ENCODE measurements at places on chromosomes 6 and 20. TPM values are rescaled to one million over a fixed set of nuclear protein-coding genes. Genes with fewer than 3 reads are reported as not detected.

DNA sequence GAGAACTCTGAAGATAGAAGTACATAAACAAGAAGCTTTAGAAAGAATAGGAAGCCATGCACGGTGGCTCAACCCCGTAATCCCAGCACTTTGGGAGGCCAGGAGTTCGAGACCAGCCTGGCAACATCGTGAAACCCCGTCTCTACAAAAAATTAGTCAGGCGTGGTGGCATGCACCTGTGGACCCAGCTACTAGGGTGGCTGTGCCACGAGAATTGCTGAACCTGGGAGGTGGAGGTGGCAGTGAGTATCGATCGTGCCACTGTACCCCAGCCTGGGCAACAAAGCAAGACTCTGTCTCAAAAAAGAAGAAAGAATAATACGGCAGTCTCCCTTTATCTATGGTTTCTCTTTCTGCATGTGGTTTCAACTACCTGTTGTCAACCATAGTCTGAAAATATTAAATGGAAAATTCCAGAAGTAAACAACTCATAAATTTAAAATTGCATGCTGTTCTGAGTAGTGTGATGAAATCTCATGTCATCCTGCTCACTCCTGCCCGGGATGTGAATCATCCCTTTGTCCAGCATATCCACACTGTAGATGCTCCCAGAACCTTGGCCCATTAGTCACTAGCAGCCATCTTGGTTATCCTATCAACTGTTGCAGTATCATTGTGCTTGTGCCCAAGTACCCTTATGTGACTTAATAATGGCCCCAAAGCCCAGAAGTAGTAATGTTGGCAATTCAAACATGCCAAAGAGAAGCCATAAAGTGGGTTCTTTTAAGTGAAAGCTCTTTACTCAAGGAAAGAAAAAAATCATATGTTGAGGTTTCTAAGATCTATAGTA is 22.1 kb downstream of the DEK start:
- H3K27me3 ChIP-seq = no peaks in the 10 kb centered on the region
- peaks cover 8% of the 10 kb centered on the region for H3K4me1 ChIP-seq
- no peak overlapping the region for H3K27ac ChIP-seq
- H3K4me3 ChIP-seq = no peak overlapping the region

DNA sequence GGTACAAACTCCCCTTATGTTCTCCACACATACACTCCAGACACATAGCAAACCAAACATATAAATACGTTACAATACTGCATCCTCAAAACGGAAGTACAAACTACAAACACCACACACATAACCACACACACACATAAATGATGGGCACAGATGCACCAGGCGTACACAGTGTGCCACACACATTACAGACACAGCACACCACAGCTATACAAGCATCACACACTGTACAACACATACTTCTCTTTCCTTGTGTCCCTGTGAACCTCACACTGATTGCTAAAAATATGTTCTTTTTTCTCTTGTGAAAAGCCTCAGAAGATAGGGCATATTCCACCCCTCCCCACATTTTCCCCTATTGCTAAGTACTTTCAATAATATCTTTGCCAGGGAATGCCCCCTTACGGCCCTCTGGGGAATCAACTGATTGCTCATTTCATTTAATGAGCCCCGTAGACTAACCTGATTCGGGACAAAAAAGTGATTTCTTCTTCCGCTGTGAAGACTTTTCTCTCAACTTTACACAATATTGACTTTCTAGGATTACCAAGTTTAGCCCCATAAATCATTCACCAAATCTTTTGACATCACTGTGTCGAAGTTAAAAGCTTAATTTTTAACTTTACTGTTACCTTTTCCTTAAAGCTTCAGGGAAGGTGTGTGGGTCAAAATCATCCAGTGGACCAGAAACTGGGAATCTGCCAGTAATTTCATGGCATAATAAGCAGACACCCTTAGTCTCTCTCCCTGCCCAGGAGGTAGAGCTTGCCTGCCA is at the start of gene SLC17A1:
Gene SLC17A1, minus strand, starts transcription at position 521 of the 775 bp plus-strand sequence. CDS start 1,495 bp downstream, outside the sequence.
- no peak within 1 kb of the TSS for H3K27ac ChIP-seq
- H3K27me3 ChIP-seq = peaks cover 14% of the 10 kb centered on the region
- DNase-seq = no peak
- no peaks in the 10 kb centered on the region for H3K36me3 ChIP-seq

DNA sequence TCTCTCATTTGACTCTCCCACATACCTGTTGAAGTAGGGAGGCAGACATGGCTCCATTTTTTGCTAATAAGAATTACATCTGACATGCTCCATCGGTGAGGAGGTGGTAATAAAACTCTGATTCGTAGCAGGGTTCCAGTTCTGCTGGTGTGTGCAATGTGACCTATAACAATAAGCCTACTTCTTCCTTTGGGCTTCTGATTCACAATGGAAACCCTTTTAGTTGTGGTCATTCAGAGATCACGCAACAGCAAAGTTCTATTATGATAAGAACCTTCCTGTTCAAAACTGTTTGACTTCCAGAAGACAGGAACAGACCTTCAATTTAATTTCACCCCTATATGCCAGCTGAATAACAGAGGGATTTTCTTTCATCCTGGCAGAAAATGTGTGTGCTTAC is 31.4 kb upstream of the GSTA4 start:
- no peak overlapping the region for H3K4me3 ChIP-seq
- peaks cover 66% of the 10 kb centered on the region for H3K36me3 ChIP-seq
- DNase-seq = no peak

The ATP9A gene
- total RNA-seq = 0.07 TPM

- no peak for DNase-seq
- H3K36me3 ChIP-seq = no peaks in the 10 kb centered on the region
- H3K27me3 ChIP-seq = peaks cover 4% of the 10 kb centered on the region
- no peak overlapping the region for H3K27ac ChIP-seq
- no peak overlapping the region for H3K4me3 ChIP-seq
These were observed 364.6 kb upstream of the SULF2 start for GRCh38 chr20:48149902-48150301.

DNA sequence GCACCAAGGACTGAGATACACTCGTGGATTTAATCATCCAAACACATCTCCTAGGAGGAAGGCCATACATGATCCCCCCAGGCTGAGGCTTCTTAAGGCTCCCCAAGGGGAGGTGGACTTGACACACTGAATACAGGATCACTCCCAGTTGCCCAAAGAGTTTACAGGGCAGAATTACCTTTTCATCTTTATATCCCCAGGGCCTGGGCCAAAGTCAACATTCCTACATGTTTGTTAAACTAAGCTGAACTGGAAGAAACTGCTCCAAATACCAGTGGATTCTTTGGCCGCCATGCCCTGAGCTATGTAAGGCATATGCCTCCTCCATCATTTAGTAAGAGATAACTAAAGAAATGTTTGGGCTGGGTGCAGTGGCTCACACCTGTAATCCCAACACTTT is 22.2 kb upstream of the SERPINB1 start:
- peak overlapping the region; percentile 56 for H3K4me3 ChIP-seq

DNA sequence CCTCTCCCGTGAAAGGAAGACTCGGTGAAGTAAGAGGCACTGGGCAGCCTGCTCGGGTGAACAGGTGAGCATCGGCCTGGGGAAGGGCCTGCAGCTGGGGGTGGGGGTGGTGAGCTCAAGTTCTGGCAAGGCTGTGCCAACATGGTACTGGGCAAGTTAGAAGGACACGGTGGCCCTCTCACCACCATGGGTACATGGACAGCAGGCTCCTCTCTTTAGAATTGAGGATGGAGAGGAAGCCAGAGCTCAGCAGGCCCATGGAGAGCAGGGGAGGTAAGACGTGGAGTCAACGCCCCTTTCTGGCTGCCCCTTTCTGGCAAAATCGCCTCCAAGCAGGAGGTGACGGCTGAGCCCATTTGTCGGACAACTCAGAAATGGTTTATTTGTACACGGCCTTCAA is 135.6 kb downstream of the ANKRD60 start:
- H3K27ac ChIP-seq = no peak overlapping the region
- no peaks in the 10 kb centered on the region for H3K36me3 ChIP-seq
- no peak for DNase-seq
- peaks cover 26% of the 10 kb centered on the region for H3K27me3 ChIP-seq
- H3K4me3 ChIP-seq = no peak overlapping the region
- no peaks in the 10 kb centered on the region for H3K4me1 ChIP-seq

GRCh38 chr6:11271228-11272020 is 39.0 kb upstream of the NEDD9 start:
- no peak overlapping the region for H3K4me3 ChIP-seq
- peaks cover 45% of the 10 kb centered on the region for H3K36me3 ChIP-seq
- H3K4me1 ChIP-seq = peaks cover 36% of the 10 kb centered on the region

DNA sequence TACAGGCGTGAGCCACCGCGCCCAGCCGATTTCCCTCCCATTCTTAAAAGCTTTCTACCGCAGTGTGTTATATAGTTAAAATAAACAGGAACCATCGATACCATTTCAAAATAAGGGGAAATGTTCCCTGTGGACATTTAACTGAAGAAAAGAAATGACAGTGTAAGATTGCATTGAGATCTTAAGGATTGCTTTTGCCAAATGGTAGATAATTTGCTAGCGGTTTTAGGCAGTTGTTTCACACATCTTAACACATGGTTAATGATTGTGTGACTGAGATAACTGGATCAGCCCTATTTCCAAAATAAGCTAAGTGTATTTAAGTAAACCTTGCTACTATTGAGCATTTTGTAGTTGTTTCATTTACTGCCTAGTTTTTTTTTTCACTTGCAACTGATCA is 15.6 kb downstream of the STX16 start:
- no peak for DNase-seq
- no peak overlapping the region for H3K27ac ChIP-seq
- no peak overlapping the region for H3K4me3 ChIP-seq
- H3K4me1 ChIP-seq = peaks cover 13% of the 10 kb centered on the region

GRCh38 chr20:64083378-64083803 is 807 bp downstream of the LKAAEAR1 start:
- peaks cover 4% of the 10 kb centered on the region for H3K27me3 ChIP-seq
- H3K36me3 ChIP-seq = peaks cover 2% of the 10 kb centered on the region
- peaks cover 42% of the 10 kb centered on the region for H3K4me1 ChIP-seq
- peak; percentile 73 for DNase-seq
- no peak overlapping the region for H3K27ac ChIP-seq

The ALDH8A1 gene
- total RNA-seq = 0.53 TPM

The PM20D2 gene
- 10.9 TPM for total RNA-seq

The LY86 gene
- total RNA-seq = 58.1 TPM

The PMEPA1 gene
- 33.1 TPM for total RNA-seq

GRCh38 chr6:35707714-35708407 is 19.1 kb upstream of the FKBP5 start:
- H3K36me3 ChIP-seq = no peaks in the 10 kb centered on the region
- no peak overlapping the region for H3K27ac ChIP-seq

The KCNK16 gene
- not detected for total RNA-seq

DNA sequence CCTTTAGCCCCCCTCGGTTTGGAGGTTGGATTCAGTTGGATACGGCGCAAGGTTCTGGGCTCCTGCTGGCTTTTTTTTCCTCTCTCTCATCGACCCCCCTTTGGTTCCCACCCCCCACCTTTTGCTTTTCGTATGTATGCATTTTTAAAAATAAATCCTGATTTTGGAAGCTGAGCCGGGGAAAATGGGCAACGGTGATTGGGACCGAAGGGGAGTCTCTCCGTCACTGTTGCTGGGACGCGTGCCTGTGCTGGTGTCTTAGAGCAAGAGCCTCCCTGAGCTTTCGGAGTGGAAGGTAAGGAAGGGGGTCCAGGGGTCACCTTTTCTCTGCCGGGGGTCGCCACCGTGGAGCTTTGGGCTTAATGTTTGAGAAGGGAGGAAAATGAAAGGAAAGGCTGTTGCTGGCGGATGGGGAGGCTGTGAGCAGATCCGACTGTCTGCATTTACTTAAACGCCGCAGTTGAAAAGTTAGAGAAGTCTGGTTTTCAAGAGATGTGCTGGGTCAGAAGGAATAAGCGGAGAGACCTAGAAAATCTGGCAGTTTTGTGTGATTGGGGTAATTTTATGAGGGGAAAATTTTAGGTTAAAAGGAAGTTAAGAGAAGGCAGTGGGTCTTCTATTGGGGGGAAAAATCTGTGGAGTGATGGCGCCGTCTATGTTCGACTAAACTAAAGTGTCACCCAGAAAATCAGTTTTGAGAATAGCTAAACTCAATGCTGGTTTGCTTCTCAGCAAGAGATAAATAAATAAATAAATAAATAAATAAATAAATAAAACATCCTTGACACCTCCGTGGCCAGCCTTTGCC is 828 bp downstream of the ADGRB3 start:
- DNase-seq = no peak
- no peaks in the 10 kb centered on the region for H3K36me3 ChIP-seq
- peaks cover 43% of the 10 kb centered on the region for H3K27me3 ChIP-seq
- H3K27ac ChIP-seq = no peak overlapping the region
- peaks cover 23% of the 10 kb centered on the region for H3K4me1 ChIP-seq
- H3K4me3 ChIP-seq = peak overlapping the region; percentile 83

GRCh38 chr20:29878281-29878741 is 1379.2 kb upstream of the DEFB115 start:
- no peaks in the 10 kb centered on the region for H3K4me1 ChIP-seq
- H3K27ac ChIP-seq = no peak overlapping the region
- no peaks in the 10 kb centered on the region for H3K27me3 ChIP-seq
- H3K4me3 ChIP-seq = peak overlapping the region; percentile 48
- H3K36me3 ChIP-seq = no peaks in the 10 kb centered on the region
- no peak for DNase-seq

The ASIP gene
- not detected for total RNA-seq

- H3K36me3 ChIP-seq = no peaks in the 10 kb centered on the region
- DNase-seq = no peak
- no peaks in the 10 kb centered on the region for H3K27me3 ChIP-seq
- H3K4me3 ChIP-seq = no peak overlapping the region
These were observed 42.0 kb downstream of the TGM2 start for GRCh38 chr20:38123021-38123587.

DNA sequence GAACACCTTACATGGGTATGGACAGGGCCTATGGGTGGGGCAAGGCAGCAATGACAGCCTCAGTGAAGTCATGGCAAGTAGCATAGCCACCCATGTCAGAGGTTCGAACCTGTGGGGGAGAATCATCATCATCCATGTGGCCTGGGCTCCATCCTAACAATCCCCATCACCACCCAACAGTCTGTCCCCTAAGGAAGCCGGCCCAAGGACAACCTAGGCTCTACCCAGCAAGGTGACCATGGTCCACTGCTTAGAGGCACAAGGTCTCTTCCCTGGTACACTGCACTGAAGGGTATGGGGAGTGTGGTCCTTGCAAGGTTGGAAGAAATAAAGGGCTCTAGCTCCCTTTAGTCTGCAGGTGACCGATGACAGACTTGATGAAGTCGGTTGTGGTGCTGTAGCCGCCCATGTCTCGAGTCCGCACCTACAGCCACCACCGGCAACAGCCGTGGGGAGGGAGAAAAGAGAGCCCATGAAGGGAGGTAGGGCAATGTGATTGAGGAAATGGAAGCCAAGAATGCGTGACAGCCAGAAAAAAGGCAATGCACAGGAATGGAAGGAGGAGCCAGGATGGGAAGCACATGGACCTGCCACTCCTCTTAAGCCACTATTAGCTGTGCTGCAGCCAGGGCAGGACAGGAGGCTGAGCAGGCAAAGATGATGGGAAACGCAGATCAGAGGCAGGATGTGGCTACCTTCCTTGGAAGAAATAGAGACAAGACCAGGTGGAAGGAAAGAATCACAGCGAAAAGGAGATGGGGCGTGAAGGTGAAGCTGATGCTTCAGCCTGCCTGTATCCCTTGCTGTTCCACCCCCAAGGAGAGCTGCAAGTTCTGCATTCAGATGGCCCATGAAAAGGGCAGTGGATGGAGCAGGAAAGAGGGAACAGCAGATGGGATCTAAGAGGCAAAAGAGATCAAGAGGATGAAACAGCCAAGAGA is 5.3 kb downstream of the IDH3B start:
- H3K4me1 ChIP-seq = peaks cover 23% of the 10 kb centered on the region
- H3K36me3 ChIP-seq = peaks cover 90% of the 10 kb centered on the region
- no peaks in the 10 kb centered on the region for H3K27me3 ChIP-seq
- H3K4me3 ChIP-seq = no peak overlapping the region
